ENCODE measurements at places on chromosomes 3 and 15. TPM values are rescaled to one million over a fixed set of nuclear protein-coding genes. Genes with fewer than 3 reads are reported as not detected.

Gene SLC38A3
- total RNA-seq = 0.27 TPM

Gene MNS1
- 1.7 TPM for total RNA-seq

Gene CP
- 6.2 TPM for total RNA-seq

Gene SLC24A5
- not detected for total RNA-seq

Gene MUSTN1
- total RNA-seq = 0.67 TPM

Gene CCR3
- total RNA-seq = not detected

Gene ATP13A4
- total RNA-seq = not detected

DNA sequence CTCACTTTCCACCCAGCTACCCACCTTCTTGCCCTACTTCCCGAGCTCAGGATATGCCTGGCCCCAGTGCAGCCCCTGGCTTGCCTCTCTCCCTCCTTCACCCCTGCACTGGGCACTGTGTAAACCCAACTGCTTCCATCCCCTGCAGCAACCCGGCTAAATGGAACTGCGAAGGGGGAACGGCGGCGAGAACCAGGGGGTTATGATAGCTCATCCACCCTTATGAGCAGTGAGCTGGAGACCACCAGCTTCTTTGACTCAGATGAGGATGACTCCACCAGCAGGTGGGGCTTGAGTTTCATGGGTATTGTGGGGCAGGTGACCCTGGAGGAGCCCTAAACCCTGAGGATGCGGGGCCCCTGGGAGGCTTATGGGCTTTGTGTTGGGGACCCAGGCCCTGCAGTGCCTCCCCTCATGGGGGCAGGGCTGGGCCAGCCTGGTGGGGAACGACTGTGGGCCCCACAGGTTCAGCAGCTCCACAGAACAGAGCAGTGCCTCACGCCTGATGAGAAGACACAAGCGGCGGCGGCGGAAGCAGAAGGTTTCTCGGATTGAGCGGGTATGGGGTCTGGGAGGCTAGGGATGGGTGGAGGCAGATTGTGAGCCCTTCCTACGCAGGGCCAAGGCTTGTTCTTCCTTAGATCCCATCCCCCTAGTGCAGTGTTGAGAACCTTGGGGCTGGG lies 9.6 kb downstream of the DVL3 start:
- no peak for DNase-seq

GRCh38 chr3:126129398-126129891 lies 45.5 kb upstream of the SLC41A3 start:
- no peak for DNase-seq

DNA sequence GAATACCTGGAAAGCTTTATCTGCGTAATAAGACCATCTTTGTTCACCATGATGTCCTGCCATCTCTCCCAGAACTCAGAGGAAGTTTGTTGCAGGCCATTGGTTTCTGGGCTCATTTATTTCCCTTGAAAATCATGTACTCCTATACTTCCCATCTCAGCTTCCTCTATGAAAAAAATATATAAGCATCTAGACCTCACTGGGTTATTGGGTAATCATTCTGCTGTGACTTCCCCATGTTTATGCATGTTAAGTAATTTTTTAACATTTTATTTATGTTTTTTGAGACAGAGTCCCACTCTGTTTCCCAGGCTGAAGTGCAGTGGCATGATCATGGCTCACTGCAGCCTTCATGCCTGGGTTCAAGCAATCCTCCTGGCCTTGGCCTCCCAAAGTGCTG lies 184.5 kb downstream of the ZPLD1 start:
- no peak for DNase-seq

GRCh38 chr3:128775906-128776542 lies 50.0 kb downstream of the RAB7A start:
- DNase-seq = no peak

DNA sequence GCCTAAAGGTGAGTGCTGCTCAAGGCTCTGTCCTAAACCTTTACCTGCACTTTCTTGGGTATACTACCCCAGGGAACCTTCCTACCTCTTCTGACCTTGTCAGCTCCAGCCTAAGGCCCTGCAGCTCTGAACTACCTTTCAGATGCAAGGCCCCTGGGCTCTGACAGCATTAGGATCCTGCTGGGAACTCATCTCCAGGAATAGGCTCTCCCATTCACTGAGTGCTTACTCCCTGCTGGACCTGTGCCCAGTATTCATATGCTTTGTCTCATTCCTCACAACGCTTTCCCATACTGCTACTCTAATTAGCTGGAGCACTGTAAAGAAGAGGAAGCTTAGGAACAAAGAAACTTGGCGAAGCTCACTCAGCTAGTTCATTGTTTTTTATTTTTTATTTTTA lies 53.8 kb upstream of the RAB6B start:
- DNase-seq = no peak

- DNase-seq = no peak
Measured at GRCh38 chr3:99925584-99926230, 108.0 kb downstream of the CMSS1 start.

DNA sequence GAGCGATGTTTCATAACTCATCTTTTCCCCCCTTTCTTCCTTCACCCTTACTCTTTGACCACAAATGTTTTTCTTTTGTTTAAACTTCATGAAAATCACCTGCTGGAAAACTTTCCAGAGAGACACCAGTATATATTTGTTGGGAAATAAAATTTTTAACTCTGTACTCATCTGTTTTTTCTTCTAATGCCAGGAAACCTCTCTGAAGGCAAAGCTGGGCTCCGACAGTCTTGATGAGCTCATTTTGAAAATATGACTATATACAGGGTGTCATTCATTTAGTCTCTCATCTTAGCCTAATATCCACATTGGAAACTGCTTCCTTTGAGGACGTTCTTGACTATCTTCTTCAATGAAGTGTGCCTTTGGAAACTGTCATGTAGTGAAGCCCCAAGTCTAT lies 339.6 kb upstream of the ROBO2 start:
- DNase-seq = no peak

GRCh38 chr15:86197770-86198169 lies 118.1 kb downstream of the AGBL1 start:
- no peak for DNase-seq

GRCh38 chr15:68526784-68527183 lies 52.0 kb upstream of the CORO2B start:
- DNase-seq = no peak

DNA sequence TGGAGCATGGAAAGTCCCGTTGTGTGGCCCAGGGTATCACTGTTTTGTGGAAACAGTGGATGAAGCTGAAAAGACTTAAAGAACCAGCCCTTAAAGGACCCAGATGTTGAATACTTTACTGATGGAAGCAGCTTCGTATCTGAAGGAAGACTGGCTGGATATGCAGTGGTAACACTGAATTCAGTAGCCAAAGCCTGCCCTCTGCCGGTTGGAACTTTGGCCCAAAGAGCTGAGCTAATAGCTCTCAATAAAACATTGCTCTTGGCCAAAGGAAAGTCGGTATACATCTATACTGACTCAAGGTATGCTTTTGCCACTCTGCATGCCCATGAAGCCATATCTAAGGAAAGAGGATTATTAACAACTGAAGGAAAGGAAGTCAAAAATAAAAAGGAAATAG lies 885.4 kb downstream of the PDCD6IP start:
- DNase-seq = peak; percentile 33

- no peak for DNase-seq
Measured at GRCh38 chr3:101642441-101642840, 34.5 kb downstream of the ZBTB11 start.

GRCh38 chr3:12399226-12399625 lies 85.1 kb upstream of the TSEN2 start:
- DNase-seq = no peak

DNA sequence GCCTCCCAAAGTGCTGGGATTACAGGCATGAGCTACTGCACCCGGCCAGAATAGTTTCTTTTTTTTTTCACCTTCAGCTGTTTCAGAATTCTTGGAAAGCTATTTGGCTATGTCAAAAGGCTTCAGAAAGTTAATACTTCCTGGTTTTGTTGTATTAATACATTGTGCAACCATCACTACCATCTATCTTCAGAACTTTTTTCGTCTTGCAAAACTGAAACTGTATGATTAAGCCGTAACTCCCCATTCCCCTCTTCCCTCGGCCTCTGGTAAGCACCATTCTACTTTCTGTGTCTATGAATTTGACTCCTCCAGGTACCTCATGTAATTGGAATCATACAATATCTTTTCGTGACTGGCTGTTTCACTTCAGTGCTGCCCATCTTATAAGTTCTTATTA lies 5.2 kb upstream of the NOX5 start:
- no peak for DNase-seq

- no peak for DNase-seq
Measured at GRCh38 chr3:24351779-24352469, 142.7 kb downstream of the THRB start.

DNA sequence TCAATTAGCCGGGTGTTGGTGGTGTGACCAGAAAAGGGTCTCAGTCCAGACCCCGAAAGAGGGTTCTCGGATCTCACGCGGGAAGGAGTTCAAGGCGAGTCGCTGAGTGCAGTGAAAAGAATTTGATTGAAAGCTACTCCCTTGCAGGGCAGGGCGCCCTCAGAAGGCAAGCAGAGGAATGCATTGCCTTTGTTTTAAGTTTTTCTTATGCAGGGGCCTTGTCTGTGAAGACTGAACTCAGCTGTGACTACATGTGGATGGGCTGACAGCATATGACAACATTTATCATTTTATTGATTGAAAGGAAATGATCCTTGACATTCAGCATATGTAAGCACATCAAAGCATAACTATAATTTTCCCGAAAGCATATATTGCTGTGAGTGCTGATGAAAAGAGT lies 11.8 kb downstream of the CPN2 start:
- no peak for DNase-seq

DNA sequence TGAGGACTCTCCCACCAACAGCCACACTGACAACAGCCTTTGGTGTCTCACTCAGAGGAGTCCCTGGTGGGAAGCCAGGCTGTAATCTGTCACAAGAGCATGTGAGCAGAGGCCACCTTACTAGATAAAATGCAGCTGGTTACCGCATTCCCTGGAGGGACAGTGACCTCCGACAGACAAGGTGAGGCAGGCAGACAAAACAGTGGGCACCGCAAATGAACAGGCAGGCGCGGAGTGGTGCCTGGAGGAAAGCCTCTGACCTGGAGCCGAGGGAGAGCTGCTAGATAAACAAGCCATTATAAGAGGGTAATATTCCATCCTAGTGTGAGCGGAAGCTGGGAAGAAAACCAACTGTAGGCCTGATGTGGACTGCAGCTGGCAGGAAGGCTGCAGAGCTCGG lies 736.4 kb downstream of the FHIT start:
- DNase-seq = no peak

DNA sequence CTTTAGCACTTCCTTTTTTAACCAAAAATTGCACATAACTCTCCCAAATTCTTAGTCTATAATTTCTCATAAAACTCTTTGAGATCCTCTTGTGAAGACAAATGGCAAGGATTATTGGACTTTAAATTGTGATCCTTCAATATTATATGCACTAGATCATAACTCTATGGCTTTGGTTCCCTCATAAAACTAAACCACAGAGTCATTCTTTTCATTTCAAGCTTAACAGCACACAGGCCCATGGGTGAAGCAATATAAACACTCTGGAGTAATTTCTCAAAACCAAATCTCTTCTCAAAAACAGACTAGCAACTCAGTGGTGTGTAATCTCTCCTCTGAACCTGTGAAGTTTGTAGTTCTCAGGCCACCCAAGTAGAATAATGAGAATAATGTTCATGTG lies 171.0 kb upstream of the NECTIN3 start:
- DNase-seq = no peak

- DNase-seq = no peak
Measured at GRCh38 chr3:117589454-117589853, 879.9 kb downstream of the TUSC7 start.

DNA sequence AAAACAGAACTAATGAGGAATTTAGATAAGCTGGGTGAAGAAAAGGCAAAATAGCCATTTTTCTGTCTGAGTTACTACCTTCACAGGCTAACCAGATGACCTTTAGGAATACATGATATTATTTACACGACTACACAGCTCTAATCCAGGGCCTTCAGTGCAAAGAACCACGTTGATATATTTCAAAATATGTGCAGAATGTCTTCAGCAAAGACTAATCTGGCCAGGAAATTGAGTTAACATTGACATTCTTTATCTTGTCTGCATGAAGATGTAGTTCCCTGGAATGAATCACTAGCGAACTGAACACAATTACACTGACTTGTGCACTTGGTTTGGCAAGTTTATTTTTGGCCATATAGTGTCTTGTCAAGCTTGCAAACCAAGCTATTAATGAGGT lies 41.5 kb downstream of the PDHB start:
- DNase-seq = no peak

- no peak for DNase-seq
Measured at GRCh38 chr15:71333839-71334238, 218.6 kb downstream of the THSD4 start.

DNA sequence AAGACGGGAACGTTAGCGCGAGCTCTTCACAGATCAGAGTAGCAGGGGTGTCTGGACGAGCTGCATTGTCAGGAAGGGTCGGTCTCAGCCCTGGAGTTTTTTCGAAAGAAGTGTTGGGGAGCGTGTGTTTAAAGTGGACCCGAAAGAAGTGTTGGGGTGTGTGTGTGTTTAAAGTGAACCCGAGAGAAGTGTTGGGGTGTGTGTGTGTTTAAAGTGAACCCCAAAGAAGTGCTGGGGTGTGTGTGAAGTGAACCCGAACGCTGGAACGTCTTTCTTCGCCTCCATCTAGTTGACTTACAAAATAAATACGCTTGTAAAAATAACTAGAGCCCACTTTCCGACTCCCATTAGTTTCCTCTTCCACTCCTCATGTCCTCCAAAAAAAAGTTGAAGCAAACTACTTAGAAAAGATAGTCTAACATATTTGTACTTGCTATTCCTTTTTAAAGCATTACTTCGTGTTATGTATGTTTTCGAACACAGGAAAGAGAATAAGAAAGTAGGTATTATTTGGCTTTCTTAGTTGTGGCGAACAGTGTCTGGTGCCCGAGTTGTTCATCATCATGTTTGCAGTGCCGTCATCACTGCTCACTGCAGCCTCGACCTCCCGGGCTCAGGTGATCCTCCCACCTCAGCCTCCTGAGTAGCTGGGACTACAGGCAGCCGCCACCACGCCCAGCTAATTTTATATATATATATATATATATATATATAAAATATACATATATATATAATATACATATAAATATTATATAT lies 1.0 kb downstream of the LRCH3 start:
- DNase-seq = no peak

DNA sequence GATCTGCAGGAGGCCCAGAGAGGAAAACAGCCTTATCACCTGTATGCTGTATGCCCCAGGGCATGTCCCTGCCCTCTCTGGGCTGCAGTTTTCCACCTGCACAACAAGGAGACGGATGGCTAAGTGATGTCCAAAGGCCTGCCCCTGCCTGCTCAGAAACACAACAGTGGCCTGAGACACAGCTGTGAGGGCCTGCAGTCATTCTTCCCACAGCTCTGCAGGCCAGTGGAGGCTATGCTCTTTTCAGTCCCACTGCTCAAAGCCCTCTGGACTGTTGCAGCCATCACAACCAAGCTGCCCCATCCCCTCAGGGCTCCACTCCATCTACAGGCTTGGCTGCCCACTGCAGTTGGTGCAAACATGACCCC lies 5.2 kb upstream of the TBC1D2B start:
- no peak for DNase-seq
